ENCODE measurements at places on chromosomes 7 and 10.

GRCh38 chr7:31432176-31432575 is 81.7 kb upstream of the ITPRID1 start:
- DNase-seq: no peak

DNA sequence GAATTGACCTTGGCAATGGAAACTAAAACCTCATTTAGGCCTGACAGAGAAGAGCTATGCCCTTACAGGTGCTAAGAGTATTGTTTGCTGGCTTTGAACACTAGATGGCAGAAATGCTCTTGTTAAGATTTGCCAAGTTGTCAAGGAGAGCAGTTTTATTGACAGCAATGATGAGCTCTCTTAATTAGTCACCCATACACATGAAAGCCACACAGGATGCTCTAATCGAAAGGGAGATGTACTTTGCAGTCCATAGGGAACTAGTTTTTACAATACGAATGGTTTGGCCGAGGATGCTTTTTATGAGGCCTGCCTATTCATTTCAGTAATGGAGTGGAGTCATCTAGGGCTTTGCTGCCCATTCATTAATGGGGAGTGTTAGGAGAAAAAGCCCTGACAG is 45.4 kb upstream of the MBL2 start:
- DNase-seq: peak; percentile 100

DNA sequence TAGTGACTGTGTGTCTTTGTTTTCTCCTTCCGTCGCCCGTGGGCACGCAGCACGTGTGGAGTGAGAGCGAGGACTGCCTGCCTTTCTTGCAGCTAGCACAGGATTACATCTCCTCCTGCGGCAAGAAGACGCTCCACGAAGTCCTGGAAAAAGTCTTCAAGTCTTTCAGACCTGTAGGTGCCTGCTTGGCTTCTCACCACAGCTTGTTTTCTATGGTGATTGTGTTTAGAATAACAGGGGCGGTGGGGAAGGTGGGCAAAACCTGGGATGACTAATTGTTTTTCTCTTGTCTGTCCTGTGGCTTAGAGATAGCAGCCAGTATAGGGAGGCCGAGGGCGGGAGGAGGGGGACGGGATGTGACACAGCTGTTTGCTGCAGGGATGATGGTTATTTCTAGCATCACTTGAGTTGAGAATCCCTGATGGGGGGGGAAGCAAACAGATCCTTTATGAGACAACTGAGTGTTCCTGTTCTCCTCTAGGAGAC is 11.4 kb downstream of the MTURN start:
- DNase-seq: no peak

DNA sequence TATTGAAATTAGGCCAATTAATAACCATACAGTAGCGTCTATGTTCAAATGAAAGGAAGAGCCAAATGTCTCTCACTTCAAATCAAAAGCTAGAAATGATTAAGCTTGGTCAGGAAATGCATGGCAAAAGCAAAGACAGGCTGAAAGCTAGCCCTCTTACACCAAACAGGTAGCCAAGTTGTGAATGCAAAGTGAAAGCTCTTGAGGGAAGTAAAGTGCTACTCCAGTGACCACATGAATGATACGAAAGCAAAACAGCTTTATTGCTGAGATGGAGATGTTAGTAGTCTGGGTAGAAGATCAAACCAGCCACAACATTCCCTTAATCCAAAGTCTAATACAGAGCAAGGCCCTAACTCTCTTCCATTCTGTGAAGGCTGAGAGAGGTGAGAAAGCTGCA is 123.8 kb downstream of the TEX36 start:
- no peak for DNase-seq

DNA sequence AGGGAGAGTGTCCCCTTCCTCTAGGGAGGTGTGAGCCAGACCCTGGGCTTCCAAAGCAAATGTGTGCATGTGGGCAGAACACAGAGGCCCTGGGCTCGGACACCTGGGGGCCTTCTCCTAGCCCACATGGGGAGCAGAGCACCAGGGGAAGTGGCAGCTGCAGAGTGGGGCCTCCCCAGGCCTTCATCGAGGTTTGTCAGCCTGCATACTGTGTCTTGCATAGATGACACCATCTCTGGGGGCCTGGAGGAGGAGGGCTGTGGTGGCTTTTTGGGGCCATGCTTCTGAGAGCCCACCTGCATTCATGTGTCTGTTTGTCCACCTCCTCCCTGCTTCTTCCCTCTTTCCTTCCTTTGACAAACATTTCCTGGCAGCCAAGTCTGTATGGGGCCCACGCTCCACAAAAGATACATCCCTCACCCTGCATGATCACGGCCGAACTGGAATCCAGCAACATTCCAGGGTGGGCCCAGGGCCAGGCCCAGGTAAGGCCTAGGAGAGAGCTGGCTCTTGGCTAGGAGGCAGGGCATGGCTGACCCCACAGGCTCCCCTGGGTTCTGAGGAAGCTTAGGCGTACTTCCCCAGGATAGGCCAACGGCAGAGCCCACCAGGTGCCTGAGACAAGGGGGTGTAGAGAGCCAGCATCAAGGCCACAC is 79.2 kb downstream of the ZMIZ1 start:
- no peak for DNase-seq

GRCh38 chr10:59007307-59008025 is 169.0 kb upstream of the PHYHIPL start:
- no peak for DNase-seq

DNA sequence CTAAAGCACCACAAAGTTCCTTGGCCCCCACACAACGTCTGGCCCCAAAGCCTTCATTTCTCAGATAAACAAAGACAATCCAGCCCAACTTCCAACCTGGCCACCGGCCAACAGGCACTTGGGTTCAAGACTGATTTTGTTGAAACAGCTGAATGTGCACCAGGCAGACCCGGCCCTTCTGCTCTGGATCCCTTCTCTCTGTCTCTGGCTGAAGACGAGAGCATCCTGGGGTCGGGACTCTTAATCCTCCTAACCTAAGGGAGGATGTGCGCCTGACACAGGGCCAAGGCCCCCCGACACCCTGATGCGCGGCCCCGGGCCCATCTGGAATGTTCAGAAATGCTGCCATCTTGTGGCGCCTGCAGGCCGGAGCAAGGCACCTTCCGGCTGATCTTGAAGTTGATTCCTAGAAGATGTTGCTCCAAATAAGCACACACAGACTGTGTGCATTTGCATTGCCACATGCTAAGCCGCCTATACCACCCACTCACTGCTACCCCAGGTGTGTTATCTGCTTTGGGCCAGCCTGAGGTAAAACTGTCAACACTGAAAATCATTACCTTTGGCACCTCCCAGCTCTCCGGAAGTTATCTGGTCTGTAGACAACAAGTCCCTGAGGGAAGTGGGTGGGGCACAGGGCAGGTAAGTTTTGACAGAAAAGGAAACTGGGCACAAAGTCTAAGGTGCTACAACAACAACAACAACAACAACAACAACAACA is 98.4 kb upstream of the HABP2 start:
- DNase-seq: peak; percentile 45

- peak; percentile 45 for DNase-seq
Measured at GRCh38 chr10:99329304-99329553, at the start of gene CNNM1. TSS of gene CNNM1 (plus strand) at chr10:99329356. CDS start at chr10:99329388, 32 bp downstream.

DNA sequence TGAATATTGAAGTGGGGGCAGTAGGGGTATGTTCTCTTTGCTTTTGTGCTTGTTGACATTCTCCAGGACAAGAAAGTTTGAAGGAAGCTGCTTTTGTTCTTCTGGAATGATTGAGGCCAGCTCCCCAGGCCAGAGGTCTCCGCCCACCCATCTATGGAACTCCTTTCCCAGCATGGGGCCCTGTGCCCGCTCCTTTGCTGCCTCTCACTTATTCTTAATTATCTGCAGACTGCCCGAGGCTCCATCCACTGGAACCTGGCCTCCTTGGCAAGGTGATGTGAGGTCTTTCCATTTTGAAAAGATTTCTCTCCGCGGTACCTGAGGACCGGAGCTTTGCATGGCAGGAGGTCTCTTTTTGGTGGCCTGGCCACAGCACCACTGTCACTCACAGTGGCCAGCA is 39.3 kb upstream of the MKI67 start:
- no peak for DNase-seq

All from PC-3 (cell line).